SK-N-SH (cell line): ENCODE measurements at places on chromosomes 11 and 22. TPM values are rescaled to one million over a fixed set of nuclear protein-coding genes. Genes with fewer than 3 reads are reported as not detected.

- no peak for DNase-seq
These were observed 10.0 kb downstream of the PATE1 start for GRCh38 chr11:125756050-125756449.

The DMC1 gene
- polyA plus RNA-seq, result not detected in 2 replicates

The CRYBB2 gene
- 0.69 and 0.70 TPM in 2 replicates for polyA plus RNA-seq

The CCDC116 gene
- 0.28 and 0.31 TPM in 2 replicates for polyA plus RNA-seq

DNA sequence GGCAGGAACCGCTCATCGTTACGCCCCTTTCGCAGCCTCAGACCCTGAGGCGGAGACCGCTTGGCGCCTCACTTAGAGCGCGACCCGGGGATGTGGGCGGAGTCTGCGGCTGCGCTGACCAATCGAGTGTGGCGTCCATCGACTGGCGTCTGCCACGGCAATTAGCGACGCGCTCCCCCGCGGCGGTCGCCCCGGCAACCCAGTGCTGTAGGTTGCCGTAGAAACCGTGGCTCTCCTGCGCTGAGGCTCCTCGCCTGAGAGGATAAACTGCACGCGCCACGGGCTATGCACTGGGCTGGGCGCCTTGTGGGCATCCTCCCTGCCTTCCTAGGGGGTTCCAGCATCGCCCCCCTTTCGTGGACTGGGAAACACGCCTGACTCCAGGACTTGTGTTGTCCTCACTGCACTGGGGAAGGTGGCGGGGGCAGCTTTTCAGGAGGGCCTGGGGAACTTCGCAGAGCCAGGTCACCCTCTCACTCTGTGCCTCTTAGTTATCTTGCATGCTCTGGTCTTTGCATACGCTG lies 701 bp upstream of the P2RX6 start:
- DNase-seq, result peak; percentile 96

GRCh38 chr11:72514331-72514730 lies 80.0 kb upstream of the CLPB start:
- DNase-seq, result no peak

The C22orf15 gene
- polyA plus RNA-seq, result 1.6 and 2.5 TPM in 2 replicates

GRCh38 chr22:29740216-29740615 lies 20.4 kb downstream of the CABP7 start:
- no peak for DNase-seq

The DDTL gene
- polyA plus RNA-seq, result 1.6 and 2.0 TPM in 2 replicates

The APOL5 gene
- not detected in 2 replicates for polyA plus RNA-seq

The SERHL2 gene
- polyA plus RNA-seq, result 3.1 and 3.8 TPM in 2 replicates

GRCh38 chr22:27804470-27805297 lies 3.1 kb upstream of the MN1 start:
- DNase-seq, result peak; percentile 66

DNA sequence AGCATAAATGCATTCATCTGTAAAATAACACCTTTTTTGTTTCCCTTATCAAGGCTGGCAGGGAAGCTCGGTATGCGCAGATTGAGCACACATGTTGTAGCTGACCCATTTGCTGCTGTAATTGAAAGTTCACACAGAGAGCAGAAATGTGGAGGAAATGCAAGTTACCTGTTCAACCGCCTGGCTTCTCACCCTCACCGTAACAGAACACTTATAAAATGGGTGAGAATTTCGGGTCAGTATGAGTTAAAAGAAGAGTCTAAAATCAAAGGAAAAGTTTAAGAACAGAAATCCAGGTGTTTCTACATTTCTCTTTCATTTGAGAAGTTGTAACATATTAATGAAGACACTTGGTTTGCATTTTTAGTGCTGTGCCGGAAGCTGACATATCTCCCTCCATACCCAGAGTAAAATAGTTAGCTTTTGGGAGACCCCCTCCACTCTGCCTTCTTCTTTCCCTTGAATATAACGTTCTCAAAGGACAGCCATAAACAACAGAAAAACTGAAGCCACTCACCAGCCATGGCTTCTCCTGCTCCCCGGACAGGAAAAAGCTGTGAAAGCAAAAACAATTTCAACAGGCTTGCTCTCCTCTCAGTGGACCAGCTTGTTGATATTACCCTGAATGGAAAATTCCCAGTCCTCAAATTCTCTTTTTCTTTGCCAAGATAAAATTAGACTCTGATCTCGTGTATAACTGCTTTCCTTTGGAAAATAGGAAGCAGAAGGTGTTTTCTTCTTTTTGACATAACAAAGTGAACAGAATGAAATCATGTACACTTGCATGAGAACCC lies at the start of gene CASP12:
CASP12 (minus strand) TSS at position 570 of the 794 bp plus-strand sequence.
- no peak for DNase-seq

- DNase-seq, result no peak
These were observed 122.2 kb downstream of the ST3GAL4 start for GRCh38 chr11:126477535-126478305.

DNA sequence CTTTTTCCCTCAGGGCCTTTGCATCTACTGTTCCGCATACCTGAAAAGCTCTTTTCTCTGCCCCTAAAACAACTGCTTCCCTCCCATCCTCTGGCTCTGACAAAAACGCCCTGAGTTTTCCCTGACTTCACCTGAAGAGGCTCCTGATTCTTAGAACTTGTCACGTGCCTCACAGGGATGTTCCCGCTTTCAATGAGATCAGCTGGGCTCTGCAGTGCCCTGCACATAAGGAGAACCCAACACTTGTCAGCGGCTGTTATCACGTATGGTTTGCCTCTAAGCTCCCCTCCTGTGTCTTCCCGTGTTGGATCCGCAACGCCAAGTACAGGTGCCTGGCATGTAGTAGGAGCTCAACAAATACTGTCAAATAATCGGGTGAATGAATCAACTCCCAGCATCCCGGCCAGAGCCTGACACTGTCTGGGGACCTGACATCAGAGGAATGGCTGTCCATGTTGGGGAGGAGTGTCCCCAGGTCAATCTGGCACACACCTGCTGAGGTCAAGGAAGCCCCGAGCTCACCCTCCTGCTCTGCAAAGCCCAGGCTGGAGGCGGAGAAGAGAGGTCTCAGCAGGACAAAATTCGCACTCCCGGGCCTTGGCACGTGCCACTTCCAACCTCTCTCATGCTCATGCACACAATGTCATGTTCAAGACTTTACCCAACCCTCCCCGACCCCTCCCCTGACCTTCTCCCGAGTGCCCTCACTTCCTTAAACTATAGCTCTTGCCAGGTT lies 4.2 kb upstream of the GRK2 start:
- no peak for DNase-seq

- DNase-seq, result no peak
These were observed 111.8 kb downstream of the CTNND1 start for GRCh38 chr11:57873196-57873911.

DNA sequence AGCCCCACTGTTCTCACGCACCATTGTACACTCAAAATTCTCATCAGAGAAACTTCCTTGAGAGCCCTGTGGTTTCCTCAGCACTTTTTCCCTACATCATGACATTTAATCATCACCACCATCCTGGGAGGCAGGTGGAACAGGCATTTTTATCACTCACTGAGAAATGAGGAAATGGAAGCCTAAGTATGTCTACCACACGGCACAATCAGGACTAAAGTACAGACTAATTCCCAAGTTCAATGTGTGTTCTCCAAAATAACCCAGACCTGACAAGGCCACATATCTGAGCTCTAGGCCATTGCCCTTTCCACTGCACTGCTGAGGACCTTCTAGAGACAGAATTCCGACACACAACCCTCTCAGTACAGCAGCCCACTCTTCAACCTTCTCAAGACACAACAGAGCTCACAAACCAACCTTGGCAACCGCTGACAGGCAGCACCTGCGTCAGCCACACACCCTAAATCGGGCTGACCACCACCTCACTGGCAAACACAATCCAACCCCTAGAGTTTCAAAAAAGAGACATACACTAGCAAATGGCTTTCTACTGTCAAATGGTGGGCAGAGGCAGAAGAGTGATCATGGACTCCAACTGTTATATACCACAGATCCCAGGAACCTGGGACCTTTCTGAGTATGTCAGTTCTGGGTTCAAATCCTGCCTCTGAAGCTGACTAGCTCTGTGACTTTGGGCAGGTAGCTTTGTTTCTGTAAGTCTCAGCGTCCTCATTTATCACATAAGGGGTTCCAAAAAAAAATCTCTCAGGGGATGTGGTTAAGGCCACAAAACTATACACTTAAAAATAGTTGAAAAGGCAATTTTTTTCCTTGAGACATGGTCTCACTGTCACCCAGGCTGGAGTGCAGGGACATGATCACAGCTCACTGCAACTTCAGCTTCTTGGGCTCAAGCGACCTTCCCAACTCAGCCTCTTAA lies 16.3 kb downstream of the SMCO4 start:
- DNase-seq, result no peak

The TENM4 gene
- polyA plus RNA-seq, result 6.0 and 16.7 TPM in 2 replicates

- no peak for DNase-seq
These were observed 24.1 kb upstream of the WNT7B start for GRCh38 chr22:46001046-46001425.

DNA sequence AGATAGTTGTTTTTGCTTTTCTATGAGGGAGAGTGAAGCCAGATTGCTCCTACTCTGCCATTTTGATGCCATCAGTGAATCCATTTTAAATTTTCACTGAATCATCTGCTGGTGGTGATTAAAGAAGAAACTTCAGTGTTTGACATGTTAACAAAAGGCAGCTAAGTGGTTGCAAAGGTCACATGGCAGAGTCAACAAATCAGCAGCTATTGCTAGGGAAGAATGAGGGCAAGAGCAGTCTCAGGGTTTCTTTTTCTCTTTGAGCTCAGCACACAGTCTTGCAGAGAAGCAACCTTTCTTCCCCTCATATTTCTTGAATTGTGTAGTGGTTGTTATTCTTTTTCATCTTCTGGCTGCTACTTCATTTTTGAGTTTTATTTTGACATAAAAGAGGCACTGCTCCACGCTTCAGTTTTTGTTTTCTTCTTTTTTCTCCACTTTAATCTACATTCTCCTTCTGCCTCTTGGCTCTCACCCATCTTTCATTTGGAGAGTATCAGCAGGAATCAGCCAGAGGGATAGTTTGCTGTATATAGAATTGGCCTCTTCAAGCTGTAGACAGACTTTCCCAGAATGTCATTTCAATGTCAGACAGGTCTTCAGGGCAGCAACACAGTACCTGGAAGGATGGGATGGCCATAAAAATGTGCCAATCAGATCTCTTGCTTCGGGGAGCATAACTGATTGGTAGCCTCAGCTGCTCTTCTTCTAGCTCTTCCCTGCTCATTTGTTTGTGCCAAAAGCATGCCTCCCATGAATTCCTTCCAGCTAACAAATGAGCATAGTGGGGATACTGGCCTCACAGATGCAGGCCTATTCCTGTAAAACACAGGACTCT lies 153.9 kb downstream of the TRPC6 start:
- no peak for DNase-seq

The ABTB2 gene
- polyA plus RNA-seq, result 4.9 and 7.8 TPM in 2 replicates

DNA sequence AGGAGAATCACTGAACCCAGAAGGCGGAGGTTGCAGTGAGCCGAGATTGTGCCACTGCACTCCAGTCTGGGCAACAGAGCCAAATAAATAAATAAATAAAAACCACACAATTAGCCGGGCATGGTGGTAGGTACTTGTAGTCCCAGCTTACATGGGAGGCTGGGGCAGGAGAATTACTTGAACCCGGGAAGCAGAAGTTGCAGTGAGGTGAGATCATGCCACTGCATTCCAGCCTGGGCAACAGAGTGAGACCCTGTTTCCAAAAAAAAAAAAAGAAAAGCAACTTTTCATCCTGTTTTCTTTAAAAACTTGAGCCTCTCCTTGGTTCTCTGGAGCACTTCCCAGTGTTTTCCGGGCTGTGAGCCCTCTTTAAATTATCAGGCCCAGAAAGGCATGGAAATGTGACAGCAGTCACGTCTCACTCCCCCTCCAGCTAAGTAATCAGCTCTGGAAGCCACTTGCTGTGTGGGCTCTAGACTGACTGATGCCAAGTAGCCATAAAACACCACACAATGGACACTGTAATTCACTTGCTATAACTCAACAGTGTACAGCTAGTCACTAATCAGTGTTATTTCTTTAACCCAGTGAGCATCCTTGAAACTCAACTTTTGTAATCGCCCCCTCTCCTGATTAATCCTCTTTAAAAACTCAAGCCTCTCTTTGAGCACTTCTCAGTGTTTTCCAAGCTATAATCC lies 13.0 kb upstream of the MCHR1 start:
- no peak for DNase-seq

- DNase-seq, result no peak
These were observed 35.6 kb downstream of the BRD1 start for GRCh38 chr22:49792107-49792506.

- no peak for DNase-seq
These were observed 107.9 kb downstream of the ANO3 start for GRCh38 chr11:26439854-26440253.

DNA sequence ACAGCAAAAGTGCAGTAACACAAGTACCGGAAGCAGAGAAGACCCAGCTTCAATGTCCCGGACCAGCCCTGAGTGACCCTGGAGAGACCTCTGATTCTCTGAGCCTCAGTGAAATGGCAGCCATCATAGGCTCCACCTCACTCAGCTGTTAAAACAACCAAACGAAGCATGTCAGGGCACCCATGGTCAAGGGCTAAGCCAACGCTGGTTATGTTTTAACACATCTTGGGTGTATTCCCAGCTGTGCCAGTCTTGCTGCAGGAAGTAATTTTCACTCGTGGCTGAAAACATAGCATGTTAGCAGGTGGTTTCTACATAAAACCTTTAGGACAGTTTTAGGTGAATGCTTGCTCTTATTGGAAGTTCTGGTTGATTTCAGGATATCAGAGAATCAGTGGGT lies 30.9 kb downstream of the LMO2 start:
- DNase-seq, result no peak

DNA sequence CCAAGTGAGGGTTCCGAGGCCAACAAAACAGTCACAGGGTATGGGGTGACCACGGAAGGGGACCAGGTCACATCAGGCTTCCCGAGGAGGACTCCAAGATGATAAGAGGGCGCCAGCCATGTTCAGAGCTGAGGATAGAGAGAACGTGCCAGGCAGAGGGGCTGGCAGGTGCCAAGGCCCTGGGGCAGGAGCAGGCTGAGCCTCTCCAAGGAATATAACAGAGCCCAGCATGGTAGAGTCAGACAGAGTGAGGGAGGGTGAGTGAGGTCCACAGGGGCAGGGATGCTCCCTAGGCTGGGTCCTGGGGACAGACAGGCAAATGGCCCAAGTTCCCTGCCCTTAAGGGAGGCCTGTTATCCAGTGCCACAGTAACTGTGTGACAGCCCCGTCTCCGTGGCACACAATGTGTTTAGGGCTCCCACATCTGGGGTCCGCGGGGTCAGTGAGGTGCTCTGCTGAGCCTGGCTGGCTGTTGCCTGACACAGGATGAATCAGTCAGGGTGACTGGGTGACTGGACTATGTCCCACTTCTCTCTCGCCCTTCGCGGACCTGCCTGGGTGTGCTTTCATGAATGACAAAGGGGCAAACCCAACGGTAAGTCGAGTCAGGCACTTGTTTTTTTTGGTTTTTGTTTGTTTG lies 105.3 kb downstream of the MPPED1 start:
- no peak for DNase-seq

- no peak for DNase-seq
These were observed 94.8 kb upstream of the AMOTL1 start for GRCh38 chr11:94673386-94673785.

- no peak for DNase-seq
These were observed 35.2 kb upstream of the RIC3 start for GRCh38 chr11:8204025-8204424.
